Non-pigmented ciliary epithelial cell (primary cell): ENCODE measurements at places on chromosomes 11 and 22.

DNA sequence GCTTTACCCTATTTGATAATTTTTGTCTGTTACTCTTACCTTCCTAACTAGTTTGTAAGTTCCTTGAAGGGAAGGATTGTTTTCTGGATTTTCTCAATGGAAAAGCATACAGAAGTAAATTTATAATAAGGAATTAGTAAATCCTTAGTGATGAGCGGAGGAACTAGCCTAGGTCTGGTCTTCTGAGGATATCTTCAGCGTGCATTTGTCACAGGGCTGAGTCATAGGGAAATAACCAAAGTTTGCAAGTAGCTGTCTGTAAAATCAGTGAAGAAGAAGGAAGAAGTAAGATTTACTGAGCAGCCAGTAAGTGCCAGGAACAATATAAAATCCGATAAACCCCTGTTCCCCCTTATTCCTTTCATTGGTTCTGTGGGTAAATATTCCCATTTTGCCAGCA lies 162.7 kb upstream of the SORL1-AS1 start:
- peak; percentile 27 for DNase-seq

DNA sequence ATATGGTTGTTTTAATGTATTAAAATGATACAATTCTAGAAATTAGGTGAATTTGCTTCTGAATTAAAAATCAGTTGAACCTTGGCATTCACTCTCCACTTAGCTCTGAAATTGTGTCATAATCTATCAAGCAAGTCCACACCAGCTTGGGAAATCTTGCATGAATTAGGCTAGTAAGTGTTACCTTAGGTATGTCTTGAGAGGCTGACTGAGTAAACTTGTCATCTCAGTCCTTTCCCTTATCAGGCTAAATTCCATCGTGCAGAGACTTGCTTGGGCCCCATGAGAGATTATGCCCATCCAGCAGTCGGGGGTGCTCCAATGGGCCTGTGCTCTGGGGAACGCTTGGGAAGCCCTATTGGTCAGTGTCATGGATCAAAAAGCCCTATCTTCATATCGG lies 33.9 kb upstream of the ST14 start:
- DNase-seq: no peak

DNA sequence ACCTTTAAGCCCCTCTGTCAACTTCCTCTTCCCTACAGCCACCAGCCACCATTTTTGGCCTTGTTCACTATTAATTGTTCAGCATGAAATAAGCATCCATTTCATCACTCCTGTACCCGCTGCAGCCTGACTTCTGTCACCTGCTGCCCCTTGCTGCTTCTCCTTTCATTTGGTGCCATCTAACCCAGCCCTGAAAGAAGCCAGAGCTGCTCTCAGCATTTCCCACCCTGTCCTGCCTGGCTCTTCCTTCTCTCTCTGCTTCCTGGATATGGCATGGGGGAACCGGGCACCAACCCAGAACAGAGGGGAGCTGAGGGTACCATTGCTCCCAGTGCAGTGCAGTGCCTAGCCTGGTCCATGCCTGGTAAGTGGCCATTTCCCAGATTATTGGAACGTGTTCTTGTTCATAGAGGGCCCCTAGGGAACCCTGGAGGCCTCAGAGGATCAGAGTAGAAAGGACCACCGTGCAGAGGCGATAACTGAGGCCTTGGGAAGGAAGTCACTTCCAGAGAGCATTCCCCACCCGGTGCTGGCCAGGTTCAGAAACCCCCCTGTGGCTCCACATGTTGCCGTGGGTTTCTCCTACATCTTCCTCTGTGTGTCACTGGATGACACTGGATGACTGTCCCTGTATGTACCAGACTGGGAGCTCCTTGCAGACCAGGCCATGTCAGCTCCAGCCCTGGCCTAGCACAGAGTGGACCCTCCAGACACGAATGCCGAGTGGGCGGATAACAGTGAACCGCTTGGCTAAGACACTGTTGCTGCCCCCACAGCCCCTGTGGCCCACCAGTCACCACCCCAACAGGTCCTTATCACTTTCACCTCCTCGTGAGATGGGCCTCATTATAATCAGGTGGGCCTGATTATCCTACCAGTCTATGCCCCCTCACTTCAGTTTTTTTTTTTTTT lies 4.7 kb downstream of the YDJC start:
- no peak for DNase-seq

DNA sequence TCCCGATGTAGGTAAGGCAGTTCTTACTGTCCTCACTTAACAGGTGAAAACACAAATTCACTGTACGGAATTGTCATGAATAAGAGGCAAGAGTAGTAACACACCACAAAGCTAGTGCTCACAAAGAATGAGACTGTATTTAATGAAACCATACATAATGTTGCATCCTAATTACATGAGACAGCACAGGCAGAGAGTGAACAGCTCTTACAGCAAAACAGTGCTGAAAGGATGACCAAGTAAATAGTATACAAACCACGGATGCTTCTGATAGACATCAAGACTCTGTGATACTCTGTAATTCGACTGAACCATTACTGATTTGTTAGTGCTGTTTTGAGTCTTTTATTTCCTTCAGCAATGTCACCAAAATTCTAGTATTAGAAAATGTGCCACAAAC lies 282.3 kb downstream of the TTC28 start:
- no peak for DNase-seq

DNA sequence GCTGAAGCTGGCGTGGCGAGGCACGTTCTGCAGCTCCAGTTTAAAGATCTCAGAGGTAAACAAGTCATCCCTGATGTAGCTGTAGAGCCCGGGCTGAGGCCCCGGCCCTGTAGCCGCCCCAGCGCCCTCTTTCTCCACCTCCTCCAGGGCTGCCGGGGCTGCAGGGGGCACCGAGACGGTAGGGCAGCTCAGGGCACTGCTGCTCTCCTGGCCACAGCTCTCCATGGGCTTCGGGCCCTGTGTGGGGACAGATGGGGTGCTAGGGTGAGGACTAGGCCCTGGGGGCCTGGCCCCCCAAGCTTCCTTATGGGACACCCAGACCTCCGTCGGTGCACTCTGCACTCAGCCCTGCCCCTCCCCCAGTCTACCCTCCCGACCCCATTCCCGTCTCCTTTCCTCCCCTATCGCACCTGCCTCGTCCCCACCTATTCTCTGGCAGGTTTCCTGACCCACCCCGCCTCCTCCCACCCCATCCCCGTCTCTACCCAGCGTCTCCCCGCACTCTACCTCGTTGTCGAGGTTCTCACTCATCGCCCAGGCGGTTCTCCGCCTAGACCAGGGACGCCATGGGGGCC lies 559 bp downstream of the RANBP1 start:
- DNase-seq: no peak

GRCh38 chr11:3669742-3670183 lies 1.4 kb downstream of the CHRNA10 start:
- no peak for DNase-seq

DNA sequence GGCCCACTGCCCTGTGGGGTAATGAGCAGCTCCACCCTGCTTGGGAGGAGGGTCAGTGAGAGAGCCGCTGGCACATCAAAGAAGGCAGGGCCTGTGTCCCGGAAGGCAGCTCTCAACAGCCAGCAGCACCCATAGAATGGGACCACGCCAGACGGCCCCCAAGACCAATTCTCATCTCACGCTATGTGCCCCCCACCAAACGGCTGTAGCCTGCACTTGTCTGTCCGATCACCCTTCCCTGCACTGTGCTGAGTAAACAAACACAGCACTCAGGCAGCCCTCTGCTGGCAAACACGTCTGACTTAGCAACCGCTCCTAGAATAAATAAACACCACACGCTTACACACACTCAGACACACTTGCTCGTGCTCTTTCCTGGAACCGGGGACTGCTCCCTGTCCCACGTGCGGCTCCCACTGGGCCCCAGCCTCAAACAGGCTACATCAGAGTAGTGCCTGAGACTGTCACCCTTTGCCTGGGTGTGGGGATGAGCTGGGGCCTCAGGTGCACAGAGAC lies 53.2 kb upstream of the CDON start:
- peak; percentile 28 for DNase-seq

DNA sequence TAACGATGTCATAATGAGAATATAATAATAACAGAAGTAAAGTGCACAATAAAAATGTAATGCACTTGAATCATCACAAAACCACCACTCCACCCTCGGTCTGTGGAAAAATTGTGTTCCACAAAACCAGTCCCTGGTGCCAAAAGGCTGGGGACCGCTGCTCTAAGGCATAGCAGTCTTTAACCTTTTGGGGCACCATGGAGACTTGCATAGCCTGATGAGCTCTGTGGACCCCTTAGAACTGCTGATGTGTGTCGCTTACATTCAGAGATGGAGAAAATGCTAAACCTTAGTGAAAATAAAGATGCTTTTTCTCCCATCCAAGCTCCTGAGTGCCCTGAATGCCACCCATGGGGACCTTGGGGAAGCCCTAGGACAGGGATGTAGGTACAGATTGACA lies 87.6 kb upstream of the SEPTIN5 start:
- no peak for DNase-seq

DNA sequence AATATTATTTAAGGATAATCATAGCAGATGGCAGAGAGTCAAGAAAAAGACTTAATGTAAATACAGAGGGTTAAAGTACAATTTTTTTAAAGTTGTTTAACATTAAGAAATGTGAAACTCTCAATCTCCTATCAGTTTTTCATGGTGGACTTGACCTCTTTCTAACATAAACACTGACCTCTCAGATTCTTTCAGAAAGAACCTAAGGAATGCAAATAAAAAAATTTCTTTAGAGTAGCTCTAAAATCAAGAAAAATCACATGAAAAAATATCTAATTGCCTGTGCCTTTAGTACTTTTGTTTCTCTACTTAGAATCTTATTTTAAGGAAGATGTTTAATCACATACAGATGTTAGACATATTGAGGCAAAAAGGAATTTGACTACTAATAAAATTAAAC lies 12.9 kb downstream of the RNF141 start:
- no peak for DNase-seq

- DNase-seq: no peak
Observed at GRCh38 chr22:50705851-50706351, 32.1 kb upstream of the ACR start.

GRCh38 chr11:107848345-107848744 lies 10.2 kb downstream of the SLC35F2 start:
- no peak for DNase-seq

GRCh38 chr11:111795334-111795985 lies 29.3 kb upstream of the PPP2R1B start:
- DNase-seq: peak; percentile 26

DNA sequence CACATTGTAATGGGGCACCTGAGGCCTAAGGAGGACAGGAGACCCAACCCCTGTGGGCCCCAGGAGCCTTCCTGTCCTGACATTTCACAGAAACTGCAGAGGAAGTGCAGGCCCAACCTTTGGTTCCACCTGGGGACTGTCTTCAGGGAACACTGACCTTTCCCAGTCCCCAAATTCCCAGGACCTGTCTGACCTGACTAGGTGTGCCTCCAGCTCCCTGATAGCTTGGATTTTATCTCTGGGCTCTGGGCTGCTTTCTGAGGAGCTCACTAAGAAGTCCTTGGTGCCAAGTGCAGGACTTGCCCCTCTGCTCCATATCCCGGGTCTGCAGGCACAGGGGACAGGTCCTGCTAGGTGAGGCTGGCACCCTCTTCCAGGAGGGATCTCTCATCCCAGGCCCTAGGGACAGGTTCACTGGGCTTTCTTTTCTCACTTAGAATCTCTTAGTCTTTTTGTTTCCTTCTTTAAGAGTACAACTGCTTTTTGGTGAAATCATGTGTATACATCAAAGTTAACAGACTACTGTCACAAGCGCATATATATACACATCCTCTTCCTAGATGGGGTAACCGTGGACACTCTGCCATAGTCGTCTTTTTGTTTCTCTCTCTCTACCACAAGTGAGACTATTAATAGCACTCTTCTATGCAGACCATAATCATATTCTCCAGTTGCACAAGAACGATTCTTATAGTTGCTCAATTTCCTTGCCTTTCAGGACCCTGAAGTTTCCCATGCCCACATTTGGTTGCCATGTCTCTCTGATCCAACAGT lies 72.0 kb upstream of the IGLL5 start:
- DNase-seq: no peak

DNA sequence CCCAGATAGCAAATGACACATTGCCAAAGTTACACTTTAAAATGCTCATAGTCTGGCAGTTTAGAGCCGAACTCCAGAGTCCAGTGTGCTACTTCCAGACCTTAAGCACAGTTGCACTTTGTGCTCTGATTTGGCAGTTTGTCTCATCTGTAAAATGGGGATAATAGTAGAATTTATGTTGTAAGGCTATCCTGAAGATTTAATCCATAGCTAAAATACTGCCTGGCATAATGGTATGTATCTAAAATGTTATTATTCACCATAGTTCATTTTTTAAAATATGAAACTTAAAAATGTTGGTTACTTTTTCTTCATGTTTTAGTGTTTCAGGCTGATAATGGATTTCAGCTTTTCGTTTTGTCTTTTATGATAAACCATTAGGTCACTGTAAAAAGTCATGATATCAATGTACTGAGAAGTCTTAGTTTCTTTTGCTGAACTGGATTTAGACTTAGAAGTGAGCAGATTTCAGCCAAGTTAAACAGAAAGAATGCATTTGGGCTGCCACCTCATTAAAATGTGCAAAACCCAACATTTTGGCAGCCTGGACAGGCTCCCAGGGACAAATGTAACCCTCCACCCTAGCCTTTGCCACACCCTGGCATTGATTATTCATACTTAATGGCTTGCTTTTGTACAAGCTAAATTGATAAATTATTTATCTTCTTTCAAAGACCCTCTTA lies 933 bp downstream of the OLFML1 start:
- no peak for DNase-seq

- no peak for DNase-seq
Observed at GRCh38 chr11:44427432-44427831, 117.5 kb upstream of the ALX4 start.

DNA sequence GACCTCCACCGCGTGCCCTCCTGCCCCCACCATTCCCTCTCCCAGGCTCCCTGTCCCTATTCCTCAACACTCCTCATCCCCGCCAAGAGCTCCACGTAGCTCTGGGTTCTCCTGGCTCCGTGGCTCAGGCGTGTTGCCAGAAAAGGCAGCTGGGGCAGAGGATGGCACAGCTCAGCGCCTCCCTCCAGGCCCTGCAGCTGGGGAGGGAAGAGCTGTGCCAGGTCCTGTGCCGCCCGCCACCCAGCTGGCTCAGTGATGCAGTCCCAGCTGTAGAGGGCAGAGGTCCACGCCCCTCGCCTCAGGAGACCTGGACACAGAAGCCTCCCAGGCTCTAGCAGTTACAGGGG lies 4.2 kb downstream of the ARHGAP1 start:
- DNase-seq: no peak

DNA sequence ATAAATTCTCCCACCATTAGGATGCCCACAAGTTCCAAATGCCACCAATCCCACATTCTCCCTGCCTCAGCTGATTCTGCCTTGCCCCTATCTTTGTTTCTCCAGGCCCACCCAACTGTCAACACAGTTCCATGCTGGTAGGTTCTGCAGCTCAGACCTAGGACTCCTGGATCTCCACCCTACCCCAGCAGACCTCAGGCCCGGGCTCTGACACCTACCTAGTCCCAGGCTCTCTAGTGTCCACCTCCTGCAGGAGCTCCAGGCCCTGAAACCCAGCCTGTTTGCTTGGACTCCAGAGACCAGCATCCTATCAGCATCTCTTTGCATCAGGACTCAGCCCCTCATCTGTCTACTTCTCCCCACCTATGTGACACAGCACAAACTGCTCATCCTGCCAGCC lies 86.5 kb downstream of the PDE2A start:
- no peak for DNase-seq
